Adipocyte (in vitro differentiated cells): ENCODE measurements at places on chromosomes 6 and 20.

- DNase-seq, result no peak
These were observed 46.3 kb downstream of the UNC5CL start for GRCh38 chr6:40992746-40993145.

GRCh38 chr6:7264686-7265384 lies 48.2 kb downstream of the SSR1 start:
- DNase-seq, result no peak

DNA sequence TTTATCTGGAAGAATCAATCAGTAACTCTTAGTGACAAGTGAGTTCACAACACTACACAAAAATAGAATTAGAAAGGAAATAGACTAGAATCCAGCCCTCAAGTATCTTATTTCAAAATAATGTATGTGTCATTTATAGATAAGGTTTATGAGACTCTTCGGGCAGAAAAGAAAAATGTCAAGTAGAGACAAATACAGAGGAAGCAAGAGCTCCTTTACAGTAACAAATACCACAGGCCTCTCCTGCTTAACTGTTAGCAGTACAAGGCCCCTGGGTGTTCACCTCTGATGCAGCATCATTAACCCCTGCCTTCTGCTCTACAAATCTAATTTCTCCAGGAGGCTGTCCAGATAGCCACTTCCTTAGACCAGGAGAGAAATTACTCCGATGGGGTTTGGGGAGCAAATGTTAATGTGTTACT lies 76.7 kb downstream of the UBE3D start:
- peak; percentile 46 for DNase-seq

- DNase-seq, result no peak
These were observed 10.6 kb downstream of the DDR1 start for GRCh38 chr6:30894935-30895334.

- DNase-seq, result no peak
These were observed 32.8 kb downstream of the GFOD1 start for GRCh38 chr6:13454286-13455221.

DNA sequence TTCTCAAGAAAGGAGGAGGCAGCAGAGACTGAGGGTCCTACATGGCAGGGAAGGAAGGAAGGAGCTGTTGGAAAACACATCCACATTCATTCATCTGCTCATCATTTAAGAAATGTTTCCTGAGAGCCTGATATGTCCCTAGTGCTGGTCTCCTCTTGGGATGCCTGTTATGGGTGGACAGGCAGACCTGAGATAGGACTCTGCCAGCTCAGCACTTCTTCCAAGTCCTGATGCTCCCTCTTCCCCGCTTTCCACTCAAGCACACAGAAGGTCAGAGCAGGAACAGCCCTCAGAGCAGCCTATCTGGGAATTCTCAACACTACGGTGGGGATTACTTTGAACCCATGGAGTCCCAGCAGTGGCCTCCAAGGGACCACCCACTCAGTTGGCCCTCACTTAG lies 8.0 kb upstream of the SIRPD start:
- DNase-seq, result no peak

DNA sequence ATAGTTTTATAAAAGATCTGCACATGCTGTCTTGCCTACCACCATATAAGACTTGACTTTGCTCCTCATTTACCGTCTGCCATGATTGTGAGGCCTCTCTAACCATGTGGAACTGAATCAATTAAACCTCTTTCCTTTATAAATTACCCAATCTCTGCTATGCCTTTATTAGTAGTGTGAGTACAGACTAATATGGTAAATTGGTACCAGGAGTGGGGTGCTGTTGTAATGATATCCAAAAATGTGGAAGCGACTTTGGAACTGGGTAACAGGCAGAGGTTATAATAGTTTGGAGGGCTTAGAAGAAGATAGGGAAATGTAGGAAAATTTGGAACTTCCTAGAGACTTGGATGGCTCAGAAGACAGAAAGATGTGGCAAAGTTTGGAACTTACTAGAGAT lies 64.2 kb upstream of the TFAP2D start:
- DNase-seq, result no peak

GRCh38 chr6:170295510-170296422 lies 4.9 kb upstream of the DLL1 start:
- peak; percentile 57 for DNase-seq

DNA sequence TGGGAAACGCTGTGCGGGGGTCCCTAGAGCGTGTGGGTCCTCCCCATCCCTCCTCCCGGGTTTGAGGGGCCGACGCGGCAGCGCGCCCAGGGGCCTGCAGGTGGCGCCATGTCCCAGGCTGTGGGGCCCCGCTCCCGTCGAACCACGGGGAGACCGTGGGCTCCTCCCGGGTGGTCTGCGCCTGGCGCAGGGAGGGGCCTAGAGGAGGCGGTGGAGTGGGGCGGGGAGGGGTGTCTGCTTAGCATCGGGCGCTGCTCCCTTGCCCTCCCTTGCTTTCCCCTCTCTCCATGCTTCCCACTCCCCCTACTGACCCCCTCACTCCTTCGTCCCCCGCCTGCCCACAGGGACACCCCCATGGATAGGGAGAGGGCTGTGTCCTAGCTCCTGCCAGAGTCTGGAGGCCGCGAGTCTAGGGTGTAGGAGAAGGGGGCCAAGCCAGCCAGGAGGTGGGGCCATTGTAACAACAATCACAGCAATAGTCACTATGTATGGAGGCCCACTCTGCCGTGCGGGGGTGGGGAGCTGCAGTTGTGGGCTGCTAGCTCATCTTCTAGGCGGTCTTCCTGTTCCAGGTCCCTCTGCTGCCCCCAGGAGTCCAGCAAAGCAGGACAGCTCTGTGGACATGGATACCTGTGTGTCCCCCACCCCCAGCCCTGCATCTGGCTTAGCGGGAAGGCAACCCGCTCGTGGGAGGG lies 51.7 kb downstream of the CHMP4B start:
- DNase-seq, result peak; percentile 90

DNA sequence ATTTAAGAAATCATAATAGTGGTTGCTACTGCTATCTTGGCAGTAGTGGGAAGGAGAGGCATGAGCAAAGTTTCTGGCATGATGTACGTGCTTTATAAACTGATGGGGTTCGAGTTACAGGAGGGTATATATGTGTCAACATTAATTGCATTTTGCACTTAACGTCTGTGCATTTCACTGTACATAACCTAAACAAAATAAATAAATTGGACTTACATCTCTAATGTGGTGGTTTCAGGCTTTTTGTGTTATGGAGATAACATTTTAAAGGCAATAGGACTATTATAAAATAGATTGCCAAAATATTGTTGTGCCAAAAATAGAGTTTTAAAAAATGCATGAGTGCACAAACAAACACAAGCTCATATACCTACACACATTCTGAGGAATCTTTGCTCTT lies 1001.1 kb upstream of the GJE1 start:
- no peak for DNase-seq

DNA sequence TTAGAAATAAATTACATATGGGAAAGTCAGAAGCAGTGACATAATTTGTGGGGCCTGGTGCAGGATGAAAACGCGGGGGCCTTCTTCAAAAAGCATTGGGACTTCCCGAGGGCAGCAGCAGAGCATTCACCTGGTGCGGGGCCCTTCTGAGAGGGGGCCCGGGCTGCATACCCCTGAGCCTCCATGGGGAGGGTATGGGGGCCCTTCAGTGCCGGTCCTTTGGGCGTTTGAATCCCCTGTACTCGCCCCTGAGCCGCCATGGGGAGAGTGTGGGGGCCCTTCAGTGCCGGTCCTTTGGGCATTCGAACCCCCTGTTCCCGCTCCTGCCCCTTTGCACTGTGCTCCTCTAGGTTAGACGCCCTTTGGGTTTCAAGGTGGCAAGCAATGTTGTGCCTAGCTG lies 283.5 kb downstream of the CDH4 start:
- no peak for DNase-seq

DNA sequence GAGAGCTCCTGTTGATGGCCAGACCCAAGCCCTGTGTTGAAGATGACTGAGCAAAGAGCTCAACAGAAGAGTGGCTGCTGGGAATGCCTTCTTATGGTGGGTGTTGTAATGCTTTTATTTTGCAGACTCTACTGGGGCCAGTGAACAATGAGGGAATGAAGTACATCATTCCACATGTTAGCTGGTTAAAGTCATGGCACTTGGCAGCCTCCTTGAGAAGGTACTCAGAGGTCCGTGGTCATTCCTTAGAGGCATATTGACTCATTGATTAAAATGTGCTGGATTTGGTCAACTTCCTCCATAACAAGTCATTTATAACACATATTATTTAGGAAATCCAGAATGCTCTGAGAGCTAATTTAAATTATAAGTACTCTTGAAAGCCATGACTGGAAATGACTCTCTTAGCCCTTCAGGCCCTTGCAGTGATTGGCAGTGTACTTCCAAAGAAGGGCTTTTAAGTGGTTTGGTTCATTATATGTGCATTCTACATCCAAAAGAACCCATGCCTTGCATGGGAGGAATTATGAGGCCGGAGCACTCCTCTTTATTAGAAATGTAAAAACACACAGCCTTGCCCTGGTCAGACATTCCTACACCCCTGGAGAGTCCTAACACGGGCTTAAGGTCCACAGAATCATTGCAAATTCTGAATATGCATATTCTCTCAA lies 976.9 kb downstream of the KIF16B start:
- DNase-seq, result no peak

- no peak for DNase-seq
These were observed 3.7 kb upstream of the MYLK4 start for GRCh38 chr6:2754393-2754792.

GRCh38 chr6:53888931-53889330 lies 94.1 kb downstream of the LRRC1 start:
- peak; percentile 52 for DNase-seq

DNA sequence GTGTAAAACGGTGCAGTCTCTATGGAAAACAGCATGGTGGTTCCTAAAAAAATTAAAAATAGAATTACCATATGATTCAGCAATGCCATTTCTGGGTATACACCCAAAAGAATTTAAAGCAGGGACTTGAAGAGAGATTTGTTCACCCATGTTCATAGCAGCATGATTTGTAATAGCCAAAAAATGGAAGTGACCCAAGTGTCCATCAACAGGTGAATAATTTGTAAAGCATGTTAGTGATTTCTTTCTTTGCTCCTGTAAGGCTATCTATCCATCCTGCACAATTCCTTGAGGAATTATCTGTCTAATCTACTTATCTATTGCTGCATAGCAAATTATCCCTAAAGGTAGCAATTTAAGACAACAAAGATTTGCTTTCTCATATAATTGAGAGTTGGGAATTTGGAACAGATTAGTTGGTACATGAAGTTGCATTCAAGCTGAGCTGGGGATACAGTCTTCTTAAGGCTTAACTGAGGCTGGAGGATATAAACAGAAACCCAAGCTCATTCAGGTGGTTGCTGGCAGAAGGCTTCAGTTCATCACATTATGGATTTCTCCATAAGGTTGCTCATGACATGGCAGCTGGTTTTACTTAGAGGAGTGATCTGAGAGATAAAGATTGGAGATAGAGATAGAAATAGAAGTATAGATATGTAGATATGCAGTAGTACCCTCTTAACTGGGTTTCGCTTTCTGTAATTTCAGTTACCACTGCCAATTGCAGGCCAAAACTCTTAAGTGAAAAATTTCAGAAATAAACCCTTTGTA lies 62.0 kb downstream of the IL22RA2 start:
- peak; percentile 18 for DNase-seq

- peak; percentile 94 for DNase-seq
These were observed 20.6 kb upstream of the ECI2 start for GRCh38 chr6:4155848-4156466.

DNA sequence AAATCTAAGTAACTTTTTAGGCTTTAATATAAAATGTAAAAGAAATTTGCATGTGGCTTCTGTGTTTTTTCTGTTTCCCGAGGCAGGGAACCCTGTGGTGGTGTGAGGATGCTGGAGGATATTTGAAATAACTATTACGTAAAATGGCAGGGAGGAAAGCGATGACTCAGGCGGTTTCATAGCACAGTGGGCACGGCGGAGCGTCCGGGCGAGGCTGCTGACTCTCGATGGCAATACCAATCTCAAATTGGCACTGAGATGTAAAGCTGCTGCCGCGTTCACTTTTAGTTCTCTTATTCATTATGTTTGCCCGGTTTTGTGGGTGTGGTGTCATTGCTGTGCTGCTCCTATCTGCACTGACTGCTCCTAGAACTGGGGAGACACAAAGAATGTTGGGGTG lies 254.3 kb downstream of the THBS2 start:
- DNase-seq, result no peak

GRCh38 chr6:39902786-39903465 lies 31.3 kb downstream of the MOCS1 start:
- no peak for DNase-seq

DNA sequence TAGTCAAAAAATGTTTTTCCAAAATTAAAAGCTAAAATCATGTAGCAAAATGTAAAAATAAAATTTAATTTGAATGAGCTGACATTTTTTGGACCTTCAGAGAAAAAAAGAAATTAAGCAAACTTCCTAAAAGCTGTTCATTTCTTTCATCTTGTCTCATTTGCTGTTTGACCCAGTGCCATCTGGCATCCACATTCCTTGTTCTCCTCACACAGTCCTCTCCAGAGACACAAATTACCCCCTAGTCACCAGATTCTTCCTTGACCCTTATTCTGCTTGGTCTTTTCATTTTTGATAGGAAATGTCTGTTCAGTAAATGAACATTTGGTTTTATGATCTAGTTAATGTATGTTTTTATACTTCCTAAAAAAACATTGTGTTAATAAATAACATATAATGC lies 55.2 kb downstream of the HDDC2 start:
- no peak for DNase-seq

- no peak for DNase-seq
These were observed 60.6 kb downstream of the STK35 start for GRCh38 chr20:2162125-2162822.

- DNase-seq, result no peak
These were observed 37.2 kb upstream of the PBOV1 start for GRCh38 chr6:138255443-138255842.

DNA sequence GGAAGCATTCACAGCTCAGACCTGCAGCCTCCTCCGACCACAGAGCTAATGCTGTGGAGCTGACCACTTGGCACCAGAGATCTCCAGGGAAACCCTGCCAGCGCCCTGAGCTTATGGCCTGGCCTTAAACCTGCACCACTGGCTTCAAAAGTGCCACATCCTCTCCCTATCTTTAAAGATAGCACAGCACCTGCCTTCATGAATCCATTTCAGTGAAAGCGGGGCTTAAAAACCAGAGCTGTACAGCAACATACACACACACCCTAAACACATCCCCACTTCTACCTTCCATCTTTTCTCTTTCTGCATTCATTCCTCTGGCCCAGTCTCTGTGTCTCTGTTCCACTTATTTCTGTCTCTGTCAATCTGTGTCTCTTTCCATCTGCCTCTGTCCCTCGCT lies 59.8 kb upstream of the CCDC167 start:
- no peak for DNase-seq
